ENCODE measurements at places on chromosomes 2 and 18.

- no peak for DNase-seq
These were observed 6.8 kb downstream of the ACTR1B start for GRCh38 chr2:97656905-97657587.

DNA sequence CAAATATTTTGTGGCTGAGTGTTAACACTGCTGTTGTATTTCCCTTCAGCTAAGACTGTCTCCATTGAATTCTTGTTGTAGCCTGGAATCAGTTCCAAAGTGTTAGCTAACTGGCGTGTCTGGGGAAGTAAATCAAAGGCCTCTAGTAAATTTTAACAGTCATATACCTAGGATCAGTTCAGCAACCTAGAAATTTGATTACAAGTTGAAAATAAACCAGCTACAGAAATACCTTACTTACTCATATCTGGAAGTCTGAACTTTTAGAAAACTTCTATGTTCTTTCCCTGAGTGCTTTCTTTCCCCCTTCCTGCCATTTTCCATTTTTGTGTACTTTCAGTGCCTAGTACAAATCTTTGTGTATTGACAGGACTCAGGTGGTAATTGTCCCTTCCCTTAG lies 396.7 kb upstream of the DCC start:
- DNase-seq: no peak

DNA sequence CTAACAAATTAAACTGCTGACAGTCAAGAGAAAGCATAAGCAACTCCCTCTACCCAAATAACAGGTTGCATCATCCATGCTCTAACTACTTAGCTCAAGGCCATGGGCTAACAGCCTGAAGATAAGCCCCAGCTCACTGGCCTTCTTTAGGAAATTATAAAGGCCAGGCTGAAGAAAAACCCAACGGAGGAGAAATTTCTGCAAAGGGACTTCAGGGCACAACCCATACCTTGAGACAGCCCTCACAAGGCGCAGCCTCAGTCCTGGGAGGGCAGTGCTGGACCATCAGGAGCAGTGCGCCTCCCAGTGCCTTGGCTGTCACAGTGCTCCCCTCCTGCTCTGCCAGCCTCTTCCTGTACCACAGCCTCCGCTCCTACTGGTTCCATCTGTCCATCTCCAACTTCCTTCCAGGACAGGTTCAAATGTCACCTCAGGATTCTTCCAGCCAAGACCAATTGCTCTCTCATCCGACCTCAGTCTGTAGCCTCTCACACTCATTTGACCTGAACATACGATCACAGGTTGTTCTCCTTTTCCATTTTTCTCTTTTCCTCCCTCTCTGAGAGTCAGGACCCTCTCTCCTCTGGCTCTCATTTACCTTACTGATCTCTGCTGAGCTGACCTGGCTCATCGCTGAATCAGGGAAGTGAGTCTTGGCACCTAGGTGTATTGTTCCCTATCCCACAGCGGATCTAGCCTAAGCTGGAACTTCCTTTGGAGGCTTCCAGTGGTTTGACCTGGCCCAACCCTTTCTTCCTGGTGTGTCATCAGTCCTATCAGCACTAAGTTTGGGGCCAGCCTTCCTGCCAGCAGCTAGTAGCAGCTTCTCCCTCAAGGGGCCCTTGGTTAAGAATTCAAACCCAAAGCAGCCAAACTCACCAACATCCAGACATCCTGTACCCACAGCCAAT lies 1.9 kb downstream of the MCFD2 start:
- DNase-seq: peak; percentile 34

DNA sequence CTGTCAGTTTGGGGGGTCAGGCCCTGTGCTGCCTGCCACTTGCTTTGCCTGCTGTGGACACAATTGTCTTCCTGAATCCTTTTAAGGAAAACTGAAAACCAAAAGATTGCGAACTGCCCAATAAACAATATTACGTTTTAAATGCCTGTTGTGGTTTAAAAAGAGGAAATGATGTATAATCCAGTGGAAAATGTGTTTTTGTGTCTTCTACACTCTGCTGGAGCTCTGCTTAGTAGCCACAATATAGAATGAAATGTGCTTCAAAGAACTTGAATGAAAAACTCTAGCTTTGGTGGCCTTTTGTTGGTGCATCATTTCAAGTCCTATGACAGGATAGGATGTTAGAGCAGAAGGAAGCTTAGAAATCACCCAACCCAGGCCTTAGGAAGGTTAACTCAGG lies 23.2 kb upstream of the CABYR start:
- DNase-seq: no peak

DNA sequence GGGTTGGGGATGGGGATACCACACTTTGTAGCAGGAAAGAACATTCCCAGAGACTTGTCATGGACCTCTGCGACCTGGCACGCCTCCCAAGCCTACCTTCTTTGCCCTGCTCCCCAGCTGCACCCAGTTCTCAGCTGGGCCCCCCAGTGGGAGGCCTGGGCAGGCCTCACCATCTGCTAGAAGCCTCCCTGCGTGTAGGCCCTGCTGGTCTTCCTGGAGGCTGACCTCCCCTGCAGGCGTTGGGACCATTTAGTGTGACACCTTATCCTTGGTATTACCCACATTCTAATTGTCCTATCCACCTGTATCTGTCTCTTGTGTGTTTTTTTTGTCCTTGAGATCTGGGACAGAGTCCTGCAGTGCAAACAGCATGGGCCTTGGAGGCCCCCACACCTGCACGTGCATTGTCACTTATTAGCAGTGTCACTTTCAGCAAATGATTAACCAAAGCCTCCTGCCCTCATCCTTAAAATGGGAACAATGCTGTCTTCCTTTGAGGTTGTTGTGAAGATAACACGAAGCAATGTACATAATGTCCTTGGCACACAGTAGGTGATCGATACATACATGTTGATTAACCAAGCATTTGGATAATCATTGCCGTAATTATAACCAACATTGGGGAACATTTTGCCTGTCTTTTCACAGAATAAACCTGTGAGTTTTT lies 77.2 kb downstream of the LIPG start:
- no peak for DNase-seq

- DNase-seq: no peak
These were observed 9.9 kb downstream of the MAB21L4 start for GRCh38 chr2:240886023-240886565.

DNA sequence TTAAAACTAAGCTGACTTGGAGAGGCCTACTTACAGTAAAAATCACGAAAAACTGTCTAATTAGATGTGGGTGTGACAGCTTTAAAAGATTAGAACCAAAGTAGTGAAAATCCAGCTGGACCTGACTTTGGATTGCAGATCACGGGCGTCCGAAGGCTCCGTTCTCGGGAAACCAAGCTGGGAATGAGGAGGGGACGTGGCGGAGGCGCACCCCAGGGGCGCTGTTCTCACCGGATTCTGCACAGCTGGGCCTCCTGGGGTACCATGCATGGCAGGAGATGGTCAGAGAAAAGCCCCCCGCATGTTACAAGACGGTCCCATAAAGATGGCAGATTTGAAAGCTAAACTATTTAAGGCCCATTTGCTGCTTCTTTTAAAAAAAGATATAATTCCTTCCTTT lies 5.0 kb upstream of the OTOS start:
- no peak for DNase-seq

DNA sequence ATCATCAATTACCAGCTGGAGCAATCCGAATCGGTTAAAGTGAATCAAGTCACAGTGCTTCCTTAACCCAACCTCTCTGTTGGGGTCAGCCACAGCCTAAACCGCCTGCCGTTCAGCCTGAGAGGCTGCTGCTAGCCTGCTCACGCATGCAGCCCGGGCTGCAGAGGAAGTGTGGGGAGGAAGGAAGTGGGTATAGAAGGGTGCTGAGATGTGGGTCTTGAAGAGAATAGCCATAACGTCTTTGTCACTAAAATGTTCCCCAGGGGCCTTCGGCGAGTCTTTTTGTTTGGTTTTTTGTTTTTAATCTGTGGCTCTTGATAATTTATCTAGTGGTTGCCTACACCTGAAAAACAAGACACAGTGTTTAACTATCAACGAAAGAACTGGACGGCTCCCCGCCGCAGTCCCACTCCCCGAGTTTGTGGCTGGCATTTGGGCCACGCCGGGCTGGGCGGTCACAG lies 496 bp upstream of the ITGA4 start:
- DNase-seq: no peak

GRCh38 chr18:22783662-22784076 lies 149.5 kb upstream of the RBBP8 start:
- no peak for DNase-seq

GRCh38 chr18:8979258-8979988 lies 123.1 kb upstream of the NDUFV2 start:
- DNase-seq: no peak

GRCh38 chr2:156331572-156332283 lies 793 bp downstream of the NR4A2 start:
- DNase-seq: peak; percentile 55

DNA sequence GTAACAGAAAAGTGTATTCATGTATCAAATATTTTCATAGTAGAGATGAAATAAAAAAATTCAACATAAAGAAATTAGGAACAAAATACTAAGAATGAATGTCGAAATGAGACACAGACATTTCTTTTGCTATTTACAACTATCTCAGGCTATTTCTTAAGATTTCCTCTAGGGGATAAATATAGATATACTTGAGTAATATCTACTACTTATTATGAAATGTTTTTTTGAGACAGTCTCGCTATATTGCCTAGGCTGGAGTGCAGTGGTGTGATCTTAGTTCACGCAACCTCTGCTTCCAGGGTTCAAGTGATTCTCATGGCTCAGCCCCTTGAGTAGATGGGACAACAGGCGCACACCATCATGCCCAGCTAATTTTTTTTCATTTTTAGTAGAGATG lies 326.1 kb downstream of the RNF144A start:
- no peak for DNase-seq

GRCh38 chr2:74724496-74724895 lies 70.4 kb downstream of the SEMA4F start:
- DNase-seq: no peak

- no peak for DNase-seq
These were observed 166.4 kb upstream of the PXDN start for GRCh38 chr2:1910592-1911246.

- no peak for DNase-seq
These were observed at the start of gene L3MBTL4 for GRCh38 chr18:6414723-6415417. TSS of gene L3MBTL4 (minus strand) at chr18:6414911. CDS start at chr18:6311625, 103,286 bp downstream.

DNA sequence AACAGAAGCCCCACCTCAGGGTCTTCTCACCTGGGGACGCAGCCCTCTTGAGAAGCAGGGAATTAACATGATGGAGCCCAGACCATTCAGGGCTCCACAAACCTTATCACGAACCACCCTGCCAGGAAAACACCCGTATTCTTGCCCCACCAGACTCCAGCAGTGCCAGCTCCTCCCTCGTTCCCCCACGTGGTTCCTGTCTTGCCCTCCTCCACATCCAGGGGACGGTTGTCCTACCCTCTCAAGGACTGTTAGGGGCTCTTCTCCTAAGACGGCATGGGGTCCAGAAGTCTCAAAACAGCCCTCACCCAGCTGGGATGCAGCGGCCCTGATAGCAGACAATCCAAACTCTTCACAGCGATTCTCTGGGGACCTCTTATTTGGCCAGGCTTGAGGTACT lies 372.2 kb upstream of the HS6ST1 start:
- DNase-seq: no peak

DNA sequence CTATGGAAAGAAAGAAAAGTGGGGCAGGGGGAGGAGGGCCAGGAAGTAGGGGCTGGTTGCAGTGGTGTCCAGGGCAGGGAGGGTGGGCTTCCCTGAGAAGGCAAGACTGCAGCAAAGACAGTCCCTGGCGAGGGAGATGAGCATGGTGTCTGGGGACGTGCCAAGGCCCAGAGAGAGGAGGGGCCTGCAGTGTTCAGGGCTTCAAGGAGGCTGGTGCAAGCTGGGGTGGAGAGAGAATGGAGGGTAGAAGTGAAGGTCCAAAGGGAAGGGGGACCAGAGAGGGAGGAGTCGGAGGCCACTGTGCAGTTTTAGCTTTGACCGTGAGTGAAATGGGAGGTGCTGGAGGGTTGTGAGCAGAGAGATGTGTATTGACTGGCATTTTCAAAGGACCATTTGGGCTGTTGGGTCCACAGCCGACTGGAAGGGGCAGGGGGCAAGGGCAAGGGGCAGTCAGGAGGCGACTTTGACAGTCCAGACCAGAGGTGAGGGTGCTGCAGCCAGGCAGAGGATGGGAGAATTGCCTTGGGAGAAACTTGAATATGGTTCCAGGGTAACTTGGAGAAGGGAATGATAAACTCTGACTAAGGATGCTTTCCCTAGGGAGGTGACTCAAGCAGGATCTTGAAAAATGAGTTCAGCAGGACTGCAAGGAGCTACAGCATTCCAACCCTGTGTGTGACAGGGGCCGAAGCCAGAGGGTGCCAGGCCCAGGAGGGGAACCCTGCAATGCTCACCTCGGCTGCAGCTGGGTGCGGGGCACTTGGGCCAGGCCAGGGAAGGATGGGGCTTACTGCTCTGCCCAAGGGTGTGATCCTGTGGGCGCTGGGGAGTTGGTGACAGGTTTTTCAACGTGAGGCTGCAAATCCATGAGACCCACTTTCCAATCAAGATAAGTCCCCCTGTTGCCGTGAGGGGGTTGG lies 177.1 kb upstream of the HAAO start:
- peak; percentile 87 for DNase-seq

GRCh38 chr2:200405599-200406298 lies 99.3 kb downstream of the SPATS2L start:
- DNase-seq: peak; percentile 67

DNA sequence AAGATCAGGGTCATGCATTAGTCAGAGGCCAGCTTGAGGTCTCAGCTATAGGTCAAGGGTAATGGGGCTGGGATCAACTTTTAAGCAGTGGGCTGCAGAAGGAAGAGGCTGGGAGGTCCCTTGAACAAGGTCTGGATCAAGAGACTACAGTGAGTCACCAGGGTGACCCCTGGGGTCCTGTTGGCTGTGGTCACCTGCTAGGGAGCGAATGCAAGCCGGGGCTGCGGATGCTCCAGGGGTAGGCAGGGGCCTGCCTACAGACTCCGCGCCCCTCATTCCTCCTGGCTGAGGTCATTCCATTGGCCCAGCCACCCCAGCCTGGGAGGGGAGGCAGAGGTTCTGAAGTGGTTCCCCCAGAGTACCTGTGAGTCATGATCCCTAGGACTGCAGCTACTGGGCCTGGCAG lies 110.4 kb downstream of the CYP26B1 start:
- no peak for DNase-seq

- no peak for DNase-seq
These were observed 21.8 kb downstream of the TMSB10 start for GRCh38 chr2:84927275-84927627.

DNA sequence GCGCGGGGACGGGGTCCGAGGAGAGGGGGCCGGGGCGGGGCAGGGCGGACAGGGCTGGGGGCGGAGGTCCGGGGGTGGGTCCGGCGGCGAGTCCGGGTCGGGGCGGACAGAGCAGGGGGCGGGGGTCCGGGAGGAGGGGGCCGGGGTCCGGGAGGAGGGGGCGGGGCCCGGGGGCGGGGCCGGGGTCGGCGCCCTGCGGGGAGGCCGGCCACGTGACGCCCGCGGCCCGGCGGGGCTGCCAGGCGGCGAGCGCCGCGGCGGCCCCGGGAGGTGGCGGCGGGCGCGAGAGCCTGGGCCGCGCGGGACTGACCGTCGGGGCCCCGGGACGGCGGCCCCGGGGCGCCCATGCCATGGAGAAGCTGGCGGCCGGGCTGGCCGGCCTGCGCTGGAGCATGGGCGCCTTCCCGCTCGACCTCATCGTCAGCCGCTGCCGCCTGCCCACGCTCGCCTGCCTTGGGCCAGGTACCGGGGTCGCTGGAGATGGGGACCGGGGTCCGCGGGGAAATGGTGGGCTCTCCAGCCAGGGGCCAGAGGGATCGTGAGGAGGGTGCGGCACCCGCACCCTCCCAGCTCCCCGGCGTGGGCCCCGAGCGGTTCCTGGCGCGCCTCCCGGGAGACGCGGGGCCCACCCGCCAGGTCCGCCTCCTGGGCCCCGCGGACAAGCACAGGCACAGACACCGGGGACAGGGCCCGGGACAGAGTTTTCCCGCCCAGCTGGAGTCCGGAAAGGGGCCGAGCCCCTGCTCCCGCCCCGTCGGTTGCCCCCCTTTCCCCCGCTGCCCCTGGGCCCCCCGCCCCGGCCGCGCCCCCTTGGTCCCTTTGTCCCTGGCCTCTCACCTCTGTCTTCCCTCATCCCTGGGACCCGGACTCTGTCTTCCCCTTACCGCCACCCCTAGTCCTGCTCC lies at the start of gene GAREM2:
Gene GAREM2, plus strand, starts transcription at position 218 of the 905 bp plus-strand sequence. Its CDS starts 133 bp downstream, at position 351.
- no peak for DNase-seq

All from GM04504 (cell line).